ENCODE measurements at places on chromosomes 3 and 15.

- no peak for DNase-seq
Observed at GRCh38 chr3:75321060-75321459, 343.1 kb upstream of the FRG2C start.

DNA sequence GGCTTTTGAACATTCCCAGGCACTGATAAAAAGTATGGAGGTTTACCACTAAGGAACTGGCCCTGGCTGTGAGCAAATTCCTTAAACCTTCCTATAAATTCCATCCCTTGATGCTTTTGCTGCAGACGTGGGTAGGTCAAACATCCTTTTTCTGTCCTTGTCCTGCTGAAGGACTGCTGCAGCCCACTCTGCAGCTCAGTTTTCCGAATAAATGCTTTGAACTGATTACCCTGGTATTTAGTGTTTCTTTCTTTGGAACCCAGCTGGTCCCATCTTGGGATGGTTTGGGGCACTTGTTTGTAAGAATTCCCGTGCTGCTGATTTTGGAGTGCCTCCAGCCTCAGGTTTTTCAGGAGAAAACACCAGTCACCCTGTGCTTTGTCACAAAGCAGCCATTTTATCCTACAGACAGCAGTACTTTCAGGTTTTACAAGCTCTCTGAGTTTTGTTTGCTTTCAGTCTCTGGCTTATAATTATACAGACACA, 815.9 kb downstream of the VGLL3 start:
- no peak for DNase-seq

GRCh38 chr3:100082714-100083113, 31.6 kb downstream of the FILIP1L start:
- no peak for DNase-seq

DNA sequence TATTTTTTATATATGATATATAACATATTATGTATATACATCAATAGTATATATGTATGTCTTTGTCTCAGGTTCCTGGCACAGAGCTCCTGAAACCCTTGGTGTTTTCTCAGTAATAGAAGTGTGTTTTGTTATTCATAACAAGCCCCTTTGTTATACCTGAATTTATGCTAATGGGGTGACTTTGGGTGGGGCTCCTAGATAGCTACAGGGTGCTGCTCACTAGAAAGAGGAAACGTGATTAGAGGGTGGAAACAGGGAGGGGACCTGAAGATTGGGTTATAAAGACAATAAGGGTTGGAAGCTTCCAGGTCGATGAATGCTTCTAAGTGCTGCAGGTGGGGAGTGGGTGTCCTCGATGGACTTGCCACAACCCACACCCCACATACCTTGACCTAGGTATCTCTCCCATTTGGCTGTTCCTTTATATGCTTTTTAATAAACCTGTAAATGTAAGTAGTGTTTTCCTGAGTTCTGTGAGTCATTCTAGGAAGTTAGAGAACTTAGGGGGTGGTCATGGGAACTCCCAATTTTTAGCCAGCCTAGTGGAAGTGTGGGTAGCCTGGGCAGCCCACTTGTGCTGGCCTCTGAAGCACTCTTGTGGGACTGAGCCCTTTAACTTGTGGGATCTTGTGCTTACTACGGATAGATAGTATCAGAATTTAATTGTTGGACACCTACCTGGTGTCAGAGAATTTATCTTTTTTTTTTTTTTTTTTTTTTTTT, 36.9 kb upstream of the C15orf39 start:
- no peak for DNase-seq

- no peak for DNase-seq
Observed at GRCh38 chr3:150312018-150312657, 96.0 kb upstream of the TSC22D2 start.

Data from ecto neural progenitor cell (in vitro differentiated cells).